Frontal cortex (tissue), 4 donors: ENCODE measurements at places on chromosomes 6 and 20. TPM values are rescaled to one million over a fixed set of nuclear protein-coding genes. Genes with fewer than 3 reads are reported as not detected.

ANGPT4 gene
- total RNA-seq = not detected

EMILIN3 gene
- total RNA-seq = 1.6 TPM

SIRPB2 gene
- 0.82 TPM for total RNA-seq

TMEM244 gene
- 1.2 TPM for total RNA-seq

CDYL gene
- 24.1 TPM for total RNA-seq

RUNX2 gene
- 0.41 TPM for total RNA-seq

CFB gene
- total RNA-seq = 0.82 TPM

MAPK13 gene
- 1.2 TPM for total RNA-seq

OVOL2 gene
- 0.41 TPM for total RNA-seq

NFATC2 gene
- total RNA-seq = 0.41 TPM

PSMB9 gene
- 0.82 TPM for total RNA-seq

TMEM74B gene
- 9.4 TPM for total RNA-seq

GSTA3 gene
- total RNA-seq = not detected

KIAA0408 gene
- 107 TPM for total RNA-seq

FOXC1 gene
- 4.1 TPM for total RNA-seq

OR14J1 gene
- not detected for total RNA-seq

RPP21 gene
- 23.2 TPM for total RNA-seq

HCRTR2 gene
- 30.6 TPM for total RNA-seq

SNAI1 gene
- not detected for total RNA-seq

SLC22A2 gene
- total RNA-seq = 0.82 TPM

KCNQ5 gene
- 12.6 TPM for total RNA-seq

PRL gene
- total RNA-seq = not detected

MLN gene
- total RNA-seq = not detected
